ENCODE measurements at places on chromosomes 4 and X.
A peak's percentile ranks its signal among the peaks of the same experiment; 100 is the strongest.

GRCh38 chr4:7236847-7237246 is 44.5 kb downstream of the SORCS2 start:
- DNase-seq, result peak; percentile 56

GRCh38 chr4:40057586-40058091 is 989 bp downstream of the N4BP2 start:
- DNase-seq, result peak; percentile 95

GRCh38 chr4:3263876-3264193 is 14.9 kb downstream of the MSANTD1 start:
- no peak for DNase-seq

DNA sequence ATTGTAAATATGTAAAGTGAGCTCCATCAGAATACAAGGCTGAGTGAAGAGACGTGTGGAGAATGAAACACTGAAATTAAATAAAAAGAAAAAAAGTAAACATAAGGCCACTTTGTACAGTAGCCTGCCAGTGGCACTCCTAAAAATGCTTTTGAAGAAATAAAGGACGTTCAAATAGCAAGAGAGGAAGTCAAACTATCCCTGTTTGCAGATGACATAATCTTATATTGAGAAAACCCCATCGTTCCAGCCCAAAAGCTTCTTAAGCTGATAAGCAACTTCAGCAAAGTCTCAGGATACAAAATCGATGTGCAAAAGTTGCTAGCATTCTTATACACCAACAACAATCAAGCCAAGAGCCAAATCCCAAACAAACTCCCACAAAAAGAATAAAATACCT is 24.2 kb downstream of the RASSF6 start:
- DNase-seq, result no peak

DNA sequence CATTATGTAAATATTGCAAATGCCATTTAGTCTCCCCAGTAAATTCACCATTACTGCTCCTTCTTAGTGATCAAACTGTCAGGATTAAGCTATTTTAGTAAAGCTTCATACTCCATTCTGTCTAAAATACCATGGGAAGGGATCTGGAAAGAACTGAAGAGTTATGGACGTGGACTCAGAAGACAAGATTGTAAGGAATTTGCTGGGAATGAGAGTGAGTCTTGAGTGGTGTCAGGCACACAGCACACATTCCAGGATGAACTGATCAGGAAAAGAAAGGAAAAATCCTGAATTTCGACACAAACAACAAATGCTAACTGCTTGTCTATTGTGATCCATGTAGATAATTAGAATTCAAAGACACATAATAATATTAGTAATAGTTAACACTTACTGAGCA is 311.0 kb downstream of the CENPC start:
- peak; percentile 18 for DNase-seq

- no peak for DNase-seq
Observed at GRCh38 chr4:144948009-144948408, 150.0 kb downstream of the ANAPC10 start.

GRCh38 chr4:1784789-1785591 is 8.1 kb upstream of the FGFR3 start:
- no peak for DNase-seq

- DNase-seq, result no peak
Observed at GRCh38 chr4:60042941-60043340, 1157.2 kb upstream of the ADGRL3 start.

DNA sequence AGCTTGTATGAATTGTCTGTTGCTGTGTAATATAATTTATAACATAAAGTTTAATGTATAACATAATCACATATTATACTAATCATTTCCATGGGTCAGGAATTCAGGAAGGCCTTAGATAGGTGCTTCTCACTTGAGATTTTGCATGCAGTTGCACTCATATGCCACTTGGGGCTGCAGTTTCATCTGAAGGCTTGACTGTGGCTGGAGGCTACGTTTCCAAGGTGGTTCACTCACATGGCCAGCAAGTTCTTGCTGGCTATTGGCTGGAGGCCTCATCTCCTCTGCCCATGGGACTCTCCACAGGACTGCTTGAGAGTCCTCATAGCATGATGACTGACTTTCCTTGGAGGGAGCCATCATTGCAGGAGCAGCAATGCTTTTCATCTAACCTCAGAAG is 53.4 kb upstream of the STX18 start:
- DNase-seq, result no peak

DNA sequence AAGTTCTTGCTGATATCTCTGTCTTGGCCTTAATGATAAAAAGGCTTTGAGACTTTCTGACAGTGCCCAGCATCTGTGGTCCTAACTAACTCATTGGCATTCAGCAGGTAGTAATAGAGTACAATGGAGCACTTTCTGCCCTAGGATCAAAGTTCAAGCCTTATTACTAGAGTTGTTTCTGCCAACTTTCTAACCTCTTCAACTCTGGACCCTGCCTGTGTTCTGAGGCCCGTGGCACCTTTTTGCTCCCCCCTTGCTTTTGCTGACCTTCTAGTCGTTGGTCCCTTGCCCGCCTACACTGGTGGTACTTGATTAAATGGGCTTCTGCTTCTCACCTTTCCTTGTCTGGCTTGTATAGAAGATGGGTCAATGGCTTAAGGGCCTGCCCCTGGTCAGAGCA is 126.3 kb downstream of the PPARGC1A start:
- no peak for DNase-seq

GRCh38 chrX:8755116-8755515 is 23.2 kb upstream of the ANOS1 start:
- DNase-seq, result no peak

DNA sequence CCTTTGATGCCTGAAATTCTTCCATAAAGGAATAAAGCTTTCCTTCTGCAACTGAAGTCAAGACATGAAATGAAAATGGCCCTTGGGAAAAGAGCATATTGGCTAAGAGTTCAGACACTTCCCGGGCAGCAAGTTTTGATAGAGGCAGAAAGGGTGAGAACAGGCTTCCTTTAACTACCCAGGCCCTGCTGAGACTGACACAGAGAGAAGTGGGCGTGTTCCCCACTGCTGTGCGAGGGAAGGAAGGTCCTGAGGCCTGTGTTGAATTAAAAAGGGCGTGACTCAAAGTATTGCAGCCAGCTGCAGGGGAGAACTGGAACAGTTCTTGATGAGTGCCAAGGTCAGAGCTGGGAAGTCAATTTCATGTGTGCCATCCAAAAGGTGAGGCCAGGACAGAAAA is 33.9 kb upstream of the ADGRG2 start:
- peak; percentile 5 for DNase-seq

DNA sequence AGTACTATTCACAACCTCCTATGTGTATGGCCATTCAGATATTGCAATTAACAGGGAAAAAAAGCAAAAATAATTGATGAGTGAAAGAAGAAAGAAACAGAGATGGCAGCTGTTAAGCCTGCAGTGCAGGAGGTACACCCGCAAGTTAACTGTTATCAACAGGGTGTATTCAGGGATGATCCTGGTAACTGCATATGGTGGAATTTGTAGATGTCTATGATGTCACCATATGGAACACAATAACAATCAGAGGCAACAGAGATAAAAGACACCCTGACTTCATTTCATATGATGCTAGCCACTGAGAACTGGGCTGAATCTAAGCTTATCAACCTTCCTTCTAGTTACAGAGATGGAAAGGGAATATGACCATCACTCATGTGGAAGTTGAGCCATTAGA is 96.5 kb downstream of the PDGFC start:
- DNase-seq, result no peak

DNA sequence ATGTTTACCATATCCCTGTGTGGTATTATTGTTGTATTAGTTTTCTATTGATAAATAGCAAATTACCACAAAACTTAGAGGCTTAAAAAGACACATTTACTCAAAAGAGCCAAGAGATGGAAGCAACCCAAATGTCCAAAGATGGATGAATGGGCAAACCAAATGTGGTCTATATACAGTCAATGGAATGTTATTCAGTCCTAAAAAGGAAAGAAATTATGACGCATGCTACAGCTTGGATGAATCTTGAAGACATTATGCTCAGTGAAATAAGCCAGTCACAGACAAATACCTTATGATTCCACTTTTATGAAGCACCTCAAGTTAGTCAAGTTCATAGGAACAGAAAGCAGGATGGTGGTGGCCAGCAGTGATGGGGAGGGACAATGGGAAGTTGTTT is 144.7 kb downstream of the QDPR start:
- DNase-seq, result peak; percentile 30

GRCh38 chrX:10172877-10173276 is 16.1 kb downstream of the CLCN4 start:
- DNase-seq, result peak; percentile 6

- no peak for DNase-seq
Observed at GRCh38 chrX:38558686-38559085, 2.7 kb upstream of the TSPAN7 start.

- peak; percentile 66 for DNase-seq
Observed at GRCh38 chr4:168766604-168767316, 243.3 kb downstream of the CBR4 start.

- no peak for DNase-seq
Observed at GRCh38 chr4:44985938-44986337, 259.6 kb upstream of the GNPDA2 start.

DNA sequence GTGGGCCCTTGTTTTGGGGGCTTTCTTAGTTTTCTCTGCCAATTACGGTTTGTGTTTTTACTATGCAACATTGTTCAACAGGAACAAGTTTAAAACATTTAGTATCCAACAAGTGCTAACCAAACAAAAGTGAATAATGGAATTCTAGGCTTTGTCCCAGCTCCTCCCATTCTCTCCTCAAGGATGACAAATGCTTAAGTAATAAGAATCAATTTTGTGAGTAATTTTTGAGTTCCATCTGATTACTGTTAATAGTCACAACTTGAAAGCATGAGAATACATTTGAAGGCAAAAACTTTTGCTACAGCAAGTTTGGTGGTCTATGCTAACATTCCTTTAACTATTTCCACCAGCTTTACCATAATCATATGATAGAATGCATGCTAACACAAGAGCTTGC is 78.1 kb upstream of the HPGD start:
- no peak for DNase-seq

- no peak for DNase-seq
Observed at GRCh38 chrX:45063319-45064095, 137.2 kb downstream of the DIPK2B start.

GRCh38 chr4:138522366-138522765 is 280.2 kb upstream of the SLC7A11 start:
- peak; percentile 24 for DNase-seq
